ENCODE measurements at places on chromosomes 4 and X.

GRCh38 chrX:153739754-153740486 is 15.3 kb downstream of the ABCD1 start:
- DNase-seq, result no peak

GRCh38 chr4:153948041-153948440 is 159.2 kb upstream of the SFRP2 start:
- no peak for DNase-seq

GRCh38 chr4:140098455-140099160 is 55.4 kb downstream of the MAML3 start:
- DNase-seq, result no peak

DNA sequence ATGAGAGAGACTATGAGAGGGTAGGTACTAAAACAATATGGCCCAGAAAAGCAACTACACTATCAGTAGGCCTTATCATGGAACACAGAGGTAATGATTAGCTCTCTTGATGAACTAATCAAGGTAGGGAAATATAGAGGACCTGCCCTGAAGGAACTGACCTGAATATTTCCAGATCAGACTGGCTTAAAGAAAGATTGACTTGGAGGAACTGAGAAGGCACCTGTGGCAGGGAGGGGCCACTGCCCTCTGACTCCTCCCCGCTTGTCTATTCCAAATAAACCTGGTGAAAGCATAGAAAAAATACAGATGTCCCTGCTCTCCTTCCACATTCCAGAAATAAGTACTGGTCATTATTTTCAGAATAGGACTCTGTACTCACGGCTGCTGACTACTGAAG is 5.5 kb downstream of the RPS6KA6 start:
- no peak for DNase-seq

- no peak for DNase-seq
Measured at GRCh38 chr4:25839687-25840086, 23.1 kb downstream of the SEL1L3 start.

GRCh38 chrX:145818186-145819113 is 821 bp downstream of the SLITRK2 start:
- no peak for DNase-seq

DNA sequence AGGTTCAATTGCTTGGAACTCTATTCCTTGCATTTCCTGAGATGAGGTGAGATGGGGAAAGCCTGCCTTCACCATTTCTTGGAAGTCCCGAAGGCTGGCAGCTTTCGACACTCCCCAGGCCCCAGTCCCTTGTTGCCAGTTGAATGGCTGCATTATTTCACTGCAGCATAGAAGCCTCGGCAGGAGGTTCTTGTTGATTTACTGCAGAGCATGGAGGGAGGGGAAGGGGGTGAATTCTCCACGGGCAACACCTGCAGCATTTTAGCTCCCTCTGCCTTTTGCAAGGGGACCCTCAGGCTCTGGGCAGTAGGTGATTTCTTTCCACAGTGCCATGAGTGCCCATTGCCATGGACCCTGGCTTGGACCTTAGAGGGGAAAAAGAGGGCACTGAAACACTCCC is 10.7 kb upstream of the BCLAF3 start:
- no peak for DNase-seq

DNA sequence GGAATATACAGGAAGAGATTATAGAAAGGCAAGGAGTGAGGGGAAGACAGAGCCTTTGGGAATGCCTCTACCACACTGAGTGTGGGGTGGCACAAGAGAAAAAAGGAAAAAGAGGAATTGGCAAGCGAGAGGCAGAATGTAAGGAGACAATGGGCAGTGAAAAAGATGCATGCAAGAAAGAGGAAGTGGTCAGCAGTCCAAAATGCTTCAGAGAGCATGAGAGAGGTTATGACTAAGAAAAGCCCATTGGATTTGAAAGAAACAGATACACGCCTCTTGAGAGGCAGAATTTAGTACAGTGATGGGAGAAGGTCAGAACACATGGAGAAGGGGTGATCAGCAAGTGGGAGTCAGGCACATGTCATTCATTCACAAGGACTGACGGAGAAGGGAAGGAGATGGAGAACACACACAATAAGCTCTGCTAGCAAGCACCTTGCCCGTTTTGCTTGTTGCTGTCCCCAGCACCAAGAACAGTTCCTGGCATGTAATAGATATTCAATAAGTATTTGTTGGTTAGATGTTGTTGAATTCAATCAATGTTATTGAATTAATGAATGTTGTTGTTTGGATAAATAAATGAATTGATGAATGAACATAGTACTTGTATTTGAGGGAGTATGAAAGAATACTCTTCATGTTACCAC is 6.3 kb downstream of the DCHS2 start:
- no peak for DNase-seq

- DNase-seq, result no peak
Measured at GRCh38 chr4:157115613-157116335, 39.8 kb downstream of the GLRB start.

- DNase-seq, result no peak
Measured at GRCh38 chr4:124810827-124811226, 98.3 kb upstream of the ANKRD50 start.

- DNase-seq, result no peak
Measured at GRCh38 chrX:19695884-19696283, 180.6 kb upstream of the MAP3K15 start.

DNA sequence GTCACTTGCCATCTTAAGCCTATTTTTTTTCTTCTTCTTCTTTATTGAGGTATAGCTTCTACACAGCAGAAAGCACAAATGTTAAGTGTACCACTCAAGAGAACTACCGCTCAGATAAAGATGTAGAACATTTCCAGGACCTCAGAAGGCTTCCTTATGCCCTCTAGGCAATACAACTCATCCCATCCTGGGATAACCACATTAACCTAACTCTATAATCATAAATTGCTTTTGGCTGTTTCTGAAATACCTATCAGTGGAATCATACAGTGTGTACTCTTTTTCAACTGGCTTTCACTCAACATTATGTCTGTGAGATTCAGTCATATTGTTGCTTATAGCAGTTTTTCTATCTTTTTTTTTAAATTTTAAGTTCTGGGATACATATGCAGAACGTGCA is 51.7 kb downstream of the ARFIP1 start:
- no peak for DNase-seq

DNA sequence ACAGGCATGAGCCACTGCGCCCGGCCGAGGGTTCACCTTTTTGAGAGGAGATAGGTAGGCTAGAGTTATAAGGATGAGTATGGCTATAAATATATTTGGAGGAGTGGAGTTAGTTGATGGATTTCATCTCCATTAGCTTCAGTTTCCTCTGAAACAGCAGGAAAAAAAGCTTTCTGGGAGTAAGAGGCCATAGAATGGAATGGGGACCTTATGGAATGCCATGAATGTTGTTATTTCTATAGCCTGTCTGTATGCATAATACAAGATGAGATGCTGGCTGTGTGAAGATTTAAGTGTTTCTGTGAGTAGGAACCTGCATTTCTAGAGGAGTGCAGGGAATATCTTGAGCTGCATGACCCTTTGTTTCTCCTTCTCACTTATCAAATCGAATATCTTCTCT is 114.9 kb upstream of the ARX start:
- DNase-seq, result no peak

DNA sequence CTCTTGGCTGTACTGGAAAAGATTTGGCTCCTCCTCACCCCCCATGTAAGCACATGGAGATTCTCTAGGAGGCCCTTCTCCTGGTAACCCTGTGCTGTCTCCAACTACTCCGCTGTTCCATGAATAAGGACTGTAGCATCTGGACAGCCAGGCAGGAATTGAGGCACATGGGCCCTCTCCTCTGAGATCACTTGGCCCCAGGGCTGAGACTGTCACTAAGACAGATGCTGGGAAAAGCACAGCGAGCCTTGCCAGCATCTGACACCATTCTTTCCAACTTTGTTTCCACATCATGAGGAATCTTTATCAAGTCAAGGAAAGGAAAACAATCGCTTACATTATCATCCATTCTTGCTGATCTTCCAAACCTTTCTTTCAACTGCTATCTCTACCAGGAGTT is 222.6 kb upstream of the INTU start:
- no peak for DNase-seq

GRCh38 chr4:103591841-103592240 is 127.9 kb downstream of the TACR3 start:
- DNase-seq, result no peak

DNA sequence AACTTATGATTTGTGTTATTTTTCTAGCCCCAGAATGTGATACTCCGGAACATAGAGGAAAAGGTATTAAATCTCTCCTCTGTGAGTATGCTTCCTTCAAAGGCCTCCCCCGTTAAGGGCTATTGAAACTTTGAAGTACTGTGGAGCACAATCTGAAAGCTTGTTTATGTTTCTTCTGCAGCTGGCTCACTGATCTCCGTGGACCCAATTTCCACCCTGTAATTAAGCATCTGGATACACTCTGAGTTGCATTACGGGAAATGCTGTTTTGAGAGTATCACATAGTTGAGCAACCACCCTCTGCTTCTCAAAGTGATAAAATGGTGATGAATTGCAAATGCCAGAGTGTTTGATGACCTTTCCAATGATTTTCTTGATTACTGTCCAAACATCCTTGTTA is 296.8 kb upstream of the PABPC5 start:
- DNase-seq, result no peak

DNA sequence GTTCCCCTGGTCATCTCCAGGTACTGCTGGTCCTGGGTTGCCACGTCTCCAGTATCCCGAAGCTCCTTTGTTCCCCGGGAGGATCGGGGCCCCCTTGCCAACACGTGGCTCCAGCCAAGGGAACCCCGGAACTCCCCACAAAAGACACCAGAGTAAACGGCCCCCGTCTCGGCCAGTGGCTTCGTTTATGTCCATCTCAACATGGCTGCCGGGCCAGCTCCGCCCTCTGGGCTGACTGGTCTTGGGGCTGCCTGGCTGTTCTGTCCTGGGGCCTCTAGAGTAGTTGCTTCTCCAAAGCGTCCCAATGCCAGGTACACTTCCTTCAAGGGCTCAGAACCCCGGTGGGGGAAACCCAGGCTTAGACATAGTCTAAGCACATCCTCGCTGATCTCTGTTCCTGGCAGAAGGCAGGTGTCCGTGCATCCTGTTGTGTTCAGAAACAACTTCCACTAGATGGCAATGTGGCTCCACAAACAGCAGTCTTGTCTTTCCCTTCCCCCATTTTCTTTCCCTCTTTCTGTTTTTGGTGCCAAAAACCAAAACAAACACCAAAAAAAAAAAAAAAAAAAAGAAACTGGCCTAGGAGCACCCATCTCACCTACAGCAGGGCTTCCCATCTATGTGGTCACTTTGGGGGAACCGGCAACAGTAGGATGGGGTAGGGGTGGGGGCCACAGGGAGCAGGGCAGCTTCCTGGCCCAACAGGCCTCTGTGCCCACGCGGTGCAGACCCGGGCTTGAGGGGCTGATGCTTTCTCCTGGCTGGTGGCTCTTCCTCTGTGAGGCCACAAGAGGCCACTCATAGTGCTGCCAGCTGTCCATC is 35.3 kb downstream of the NBDY start:
- no peak for DNase-seq

- DNase-seq, result no peak
Measured at GRCh38 chr4:129138810-129139496, 43.0 kb downstream of the C4orf33 start.

DNA sequence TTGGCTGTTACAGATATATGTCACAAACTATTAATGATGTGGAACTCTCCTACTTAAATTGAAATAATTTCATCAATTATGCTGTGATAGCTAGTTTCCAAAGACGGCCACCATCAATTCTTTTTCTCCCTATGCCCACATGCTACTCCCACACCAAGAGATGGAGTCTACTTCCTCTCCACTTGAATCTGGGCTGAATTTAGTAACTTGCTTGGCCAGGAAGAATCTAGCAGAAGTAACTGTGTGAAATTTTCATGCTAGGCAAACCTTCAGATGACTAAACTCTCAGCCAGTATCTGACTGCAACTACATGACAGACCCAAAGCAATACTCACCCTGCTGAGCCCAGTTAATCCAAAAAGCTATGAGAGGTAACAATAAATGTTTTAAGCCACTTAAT is 3.2 kb downstream of the SEPSECS start:
- no peak for DNase-seq

- no peak for DNase-seq
Measured at GRCh38 chrX:111284631-111285293, 14.5 kb upstream of the CAPN6 start.

DNA sequence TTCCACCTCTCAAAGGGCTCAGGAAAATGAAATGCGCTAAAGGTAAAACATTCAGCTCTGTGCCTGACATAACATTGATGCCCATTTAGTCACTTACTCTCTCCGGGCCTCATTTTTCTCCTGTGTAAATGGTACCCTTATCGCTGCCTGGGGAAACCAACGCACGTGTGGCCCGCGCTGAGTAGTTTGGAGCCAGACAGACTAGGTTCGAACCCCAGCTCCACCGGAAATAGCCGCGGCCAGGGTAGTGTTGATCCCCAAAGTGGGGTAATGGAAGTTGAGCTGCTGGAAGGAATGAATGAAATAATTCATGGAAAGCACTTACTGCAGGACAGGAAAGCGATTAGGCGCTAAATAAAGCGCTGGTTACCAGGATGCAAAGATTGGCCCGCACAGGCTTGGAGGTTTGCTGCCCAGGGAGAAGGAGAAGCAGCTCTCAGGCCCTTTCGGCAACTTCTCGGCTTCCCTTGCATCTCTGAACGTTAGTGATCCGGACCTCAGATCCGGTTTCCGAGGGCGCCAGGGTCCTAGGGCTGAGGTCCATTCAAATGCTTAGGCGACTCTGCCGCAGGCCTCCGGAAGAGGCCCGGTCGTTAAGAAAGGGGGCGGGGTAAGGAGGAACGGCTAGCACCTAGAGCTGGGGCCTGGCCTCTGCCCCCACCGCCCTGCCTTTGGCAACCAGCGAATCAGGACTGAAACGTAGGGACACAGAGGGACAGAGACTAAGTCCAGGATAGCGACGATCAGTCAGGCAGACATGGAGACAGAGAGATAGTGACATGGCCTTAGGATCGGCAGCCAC is 13.3 kb downstream of the NKX3-2 start:
- DNase-seq, result no peak

DNA sequence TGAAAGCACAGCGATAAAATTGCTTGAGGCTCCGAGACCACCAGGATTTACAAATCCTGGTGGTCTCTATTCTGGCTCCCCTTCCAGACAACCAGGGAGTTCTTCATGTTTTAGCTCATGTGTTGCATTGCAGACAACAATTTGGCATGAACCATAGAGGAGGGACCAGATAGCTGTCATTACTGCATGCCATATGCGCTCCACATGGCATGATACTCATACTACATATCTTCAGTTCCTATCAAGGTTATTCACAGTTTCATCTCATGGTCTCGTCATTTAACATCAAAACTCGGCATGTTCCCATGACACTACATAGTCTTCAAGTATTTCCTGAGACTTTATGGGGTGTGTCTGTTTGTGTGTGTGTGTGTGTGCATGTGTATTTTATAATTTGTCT is 220.3 kb downstream of the OR13H1 start:
- no peak for DNase-seq

DNA sequence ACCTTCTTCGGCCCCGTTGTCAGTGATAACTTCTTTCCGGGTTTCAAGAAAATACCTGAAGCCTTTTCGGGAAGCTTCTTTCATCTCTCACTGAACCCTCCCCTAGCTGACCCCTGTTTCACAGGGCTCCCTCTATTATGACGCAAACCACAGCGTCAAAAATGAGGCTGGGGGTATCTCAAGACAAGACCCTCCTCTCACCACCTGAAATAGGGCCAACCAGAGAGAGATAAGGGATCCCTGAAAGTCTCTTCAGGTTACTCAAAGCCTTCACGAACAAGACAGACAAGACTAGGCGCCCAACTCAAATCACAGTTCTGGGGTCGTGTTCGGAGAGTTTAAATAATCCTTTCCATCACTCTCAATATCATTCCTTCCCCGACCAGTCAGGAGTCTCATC is 1.2 kb downstream of the PHF8 start:
- DNase-seq, result no peak

GRCh38 chr4:175790083-175790482 is 22.0 kb downstream of the GPM6A start:
- no peak for DNase-seq

GRCh38 chrX:108945883-108946523 is 209.6 kb upstream of the IRS4 start:
- DNase-seq, result no peak
